Omental fat pad (tissue), 4 donors: ENCODE measurements at places on chromosomes 12 and 14. TPM values are rescaled to one million over a fixed set of nuclear protein-coding genes. Genes with fewer than 3 reads are reported as not detected.
A peak's percentile ranks its signal among the peaks of the same experiment; 100 is the strongest.

CEBPE gene
- total RNA-seq = not detected

PTPRB gene
- total RNA-seq = 165 TPM

DNA sequence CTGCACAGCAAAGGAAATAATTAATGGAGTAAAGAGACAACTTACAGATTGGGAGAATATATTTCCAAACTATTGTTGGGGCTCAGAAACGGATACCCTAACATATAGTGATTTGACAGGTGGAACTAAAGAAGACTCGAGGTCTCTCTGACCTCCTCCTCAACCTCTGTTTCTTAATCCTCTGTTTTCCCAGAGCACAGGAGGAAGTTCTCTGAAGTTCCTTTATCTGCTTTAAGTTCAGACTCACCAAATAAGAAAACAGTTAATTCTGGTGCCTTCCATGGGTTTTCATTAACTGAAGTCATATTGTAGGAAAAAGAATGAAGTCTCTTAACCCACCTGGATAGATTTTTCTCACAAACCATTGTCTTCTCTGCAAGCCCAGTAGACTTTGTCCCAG, 29.2 kb downstream of the CLEC2D start:
- DNase-seq = no peak

SLC10A1 gene
- not detected for total RNA-seq

DNA sequence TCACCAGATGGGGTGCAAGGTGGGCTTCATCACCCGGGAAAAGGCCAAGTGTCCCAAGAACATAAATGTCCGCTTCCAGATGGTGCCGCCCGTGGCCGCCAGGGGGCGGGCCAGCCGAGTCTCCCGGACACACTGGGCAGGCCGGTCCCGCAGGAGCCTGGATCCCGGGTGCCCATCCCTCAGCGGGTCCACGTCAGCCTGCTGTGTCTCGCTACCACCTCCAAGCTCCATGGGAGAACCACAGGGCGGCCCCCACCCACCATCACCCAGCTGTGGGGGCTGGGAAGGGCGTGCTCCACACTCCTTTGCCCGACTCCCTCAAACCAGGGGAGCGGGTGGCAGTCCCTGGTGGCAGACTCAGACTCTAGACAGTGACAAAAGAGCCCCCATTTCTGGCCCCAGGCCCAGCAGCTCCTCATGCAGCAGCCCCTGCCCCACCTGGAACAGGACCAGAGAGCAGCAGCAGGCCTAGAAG, 22.0 kb upstream of the NUDT14 start:
- peak; percentile 81 for DNase-seq
